ACHN (cell line): ENCODE measurements at places on chromosomes 16 and 17.

DNA sequence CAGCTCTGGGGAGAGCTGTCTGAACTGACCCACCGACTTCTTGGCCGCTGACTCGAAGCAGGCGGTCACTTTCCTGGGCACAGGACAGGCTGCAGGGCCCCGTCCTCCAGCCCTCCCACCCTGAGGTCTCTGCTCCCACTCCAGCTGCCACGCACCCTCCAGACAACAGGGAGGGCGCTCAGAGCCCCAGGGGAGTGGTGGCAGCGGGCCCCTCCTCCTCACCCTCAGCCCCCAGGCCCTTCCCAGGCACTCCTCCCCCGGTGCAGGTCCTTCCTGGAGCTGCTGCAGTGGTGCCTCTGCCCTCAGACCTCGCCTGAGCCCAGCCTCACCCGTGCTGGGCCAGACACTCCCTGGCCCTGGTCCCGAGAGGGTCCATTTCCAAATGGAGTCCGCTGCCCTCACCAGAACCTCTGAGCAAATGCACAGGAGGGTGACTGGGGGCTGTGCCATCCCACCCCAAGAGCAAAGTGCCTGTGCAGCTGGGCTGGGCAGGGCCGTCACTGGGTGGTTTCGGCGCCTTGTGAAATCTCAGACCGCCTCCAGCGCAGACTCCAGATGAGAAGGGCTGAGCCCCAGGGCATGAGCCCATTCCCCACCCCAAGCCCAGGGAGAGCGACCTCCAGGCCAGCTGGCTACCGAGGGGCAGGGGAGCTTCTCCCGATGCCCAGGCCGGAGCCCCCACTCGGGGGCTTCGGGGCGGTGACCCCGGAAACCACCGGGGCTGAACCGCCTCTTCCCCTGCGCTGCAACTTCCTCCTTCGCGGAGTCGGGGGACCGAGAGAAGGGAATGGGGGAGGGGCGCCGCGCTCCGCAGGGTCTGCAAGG lies 717 bp downstream of the CYBA start:
- DNase-seq = peak; percentile 47

GRCh38 chr16:88610909-88611812 lies 27.2 kb upstream of the IL17C start:
- no peak for DNase-seq

DNA sequence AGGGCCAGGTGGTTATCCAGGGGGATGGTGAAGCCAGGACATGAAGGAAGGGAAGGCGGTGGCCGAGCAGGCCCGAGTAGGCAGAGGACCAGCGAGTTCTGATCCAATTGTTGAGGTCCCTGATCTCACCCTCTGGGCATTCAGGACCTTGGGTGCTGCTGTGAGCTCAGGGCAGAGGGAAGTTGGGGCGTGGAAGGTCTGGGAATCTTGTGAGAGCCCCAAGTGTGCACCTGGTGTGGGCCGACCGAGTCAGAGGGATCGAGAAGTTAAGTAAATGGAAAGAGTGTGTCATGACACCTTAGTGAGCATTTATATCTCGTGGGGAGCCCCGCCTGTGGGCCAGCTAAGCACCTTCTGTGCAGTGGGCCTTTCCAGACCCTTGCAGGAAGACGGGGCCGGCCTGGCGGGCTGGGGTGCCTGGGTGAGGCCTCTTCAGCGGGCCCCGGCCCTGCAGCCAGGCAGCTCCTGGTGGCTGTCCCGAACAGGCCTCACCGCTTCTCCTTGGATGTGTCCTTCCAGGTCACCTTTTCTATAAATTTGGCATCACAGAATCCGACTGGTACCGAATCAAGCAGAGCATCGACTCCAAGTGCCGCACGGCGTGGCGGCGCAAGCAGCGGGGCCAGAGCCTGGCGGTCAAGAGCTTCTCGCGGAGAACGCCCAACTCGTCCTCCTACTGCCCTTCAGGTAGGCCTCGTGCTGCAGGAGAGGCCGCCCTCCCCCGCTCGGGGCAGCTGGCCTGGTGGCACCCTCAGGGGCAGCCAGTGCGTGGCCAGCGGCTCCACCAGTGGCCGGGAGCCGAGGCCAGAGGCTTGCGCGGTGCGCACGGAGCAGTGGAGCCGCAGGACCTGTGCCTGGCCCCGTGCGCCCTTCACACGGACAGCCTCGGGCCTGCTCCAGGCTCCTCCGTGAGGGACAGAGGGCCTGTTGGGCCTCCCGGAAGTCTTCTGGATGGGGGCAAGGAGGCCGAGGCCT lies 76.0 kb downstream of the BANP start:
- no peak for DNase-seq

- no peak for DNase-seq
Observed at GRCh38 chr17:82981141-82981730, 98.2 kb upstream of the METRNL start.

DNA sequence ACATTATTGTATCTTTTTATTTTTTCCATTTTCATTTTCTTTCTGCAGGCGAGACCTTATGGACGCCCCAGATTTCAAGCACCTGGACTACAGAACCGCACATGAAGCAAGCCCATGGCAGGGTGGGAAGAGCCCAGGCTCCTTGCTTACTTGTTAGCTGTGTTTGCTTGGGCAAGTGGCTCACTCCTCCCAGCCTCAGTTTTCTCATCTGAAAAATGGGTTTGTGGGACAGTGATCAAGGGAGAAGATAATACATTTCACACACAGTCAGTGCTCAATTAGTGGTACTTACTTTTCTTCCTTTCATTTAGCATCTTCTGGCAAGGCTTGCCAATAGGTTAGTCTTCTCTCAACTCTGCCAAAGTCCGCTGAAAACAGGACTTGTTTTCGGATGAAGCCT lies 117.5 kb downstream of the IRX3 start:
- DNase-seq = no peak

- DNase-seq = no peak
Observed at GRCh38 chr17:73400915-73401545, 89.2 kb upstream of the CDC42EP4 start.

GRCh38 chr16:19846436-19846835 lies 38.2 kb downstream of the GPRC5B start:
- DNase-seq = no peak

DNA sequence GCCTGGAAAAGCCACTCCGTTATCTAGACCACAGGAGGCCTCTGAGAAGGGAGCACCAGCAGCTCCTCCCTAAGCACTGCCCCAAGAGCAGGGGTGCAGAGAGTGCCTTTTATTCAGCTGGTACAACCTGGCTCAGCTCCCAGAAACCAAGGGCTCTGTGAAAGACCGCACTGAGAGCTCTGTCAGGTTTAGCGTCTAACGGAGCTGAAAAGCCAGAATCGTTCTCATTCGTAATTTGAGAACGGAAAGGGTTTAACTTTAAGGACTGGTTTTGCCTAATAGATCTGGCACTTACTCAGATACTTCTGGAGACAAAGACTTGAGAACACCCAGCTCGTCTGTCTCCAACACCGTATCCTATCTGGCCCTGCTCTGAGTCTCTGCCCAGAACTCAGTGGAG lies 13.5 kb downstream of the MPG start:
- DNase-seq = no peak

GRCh38 chr17:76713765-76714164 lies 3.0 kb upstream of the MXRA7 start:
- no peak for DNase-seq

DNA sequence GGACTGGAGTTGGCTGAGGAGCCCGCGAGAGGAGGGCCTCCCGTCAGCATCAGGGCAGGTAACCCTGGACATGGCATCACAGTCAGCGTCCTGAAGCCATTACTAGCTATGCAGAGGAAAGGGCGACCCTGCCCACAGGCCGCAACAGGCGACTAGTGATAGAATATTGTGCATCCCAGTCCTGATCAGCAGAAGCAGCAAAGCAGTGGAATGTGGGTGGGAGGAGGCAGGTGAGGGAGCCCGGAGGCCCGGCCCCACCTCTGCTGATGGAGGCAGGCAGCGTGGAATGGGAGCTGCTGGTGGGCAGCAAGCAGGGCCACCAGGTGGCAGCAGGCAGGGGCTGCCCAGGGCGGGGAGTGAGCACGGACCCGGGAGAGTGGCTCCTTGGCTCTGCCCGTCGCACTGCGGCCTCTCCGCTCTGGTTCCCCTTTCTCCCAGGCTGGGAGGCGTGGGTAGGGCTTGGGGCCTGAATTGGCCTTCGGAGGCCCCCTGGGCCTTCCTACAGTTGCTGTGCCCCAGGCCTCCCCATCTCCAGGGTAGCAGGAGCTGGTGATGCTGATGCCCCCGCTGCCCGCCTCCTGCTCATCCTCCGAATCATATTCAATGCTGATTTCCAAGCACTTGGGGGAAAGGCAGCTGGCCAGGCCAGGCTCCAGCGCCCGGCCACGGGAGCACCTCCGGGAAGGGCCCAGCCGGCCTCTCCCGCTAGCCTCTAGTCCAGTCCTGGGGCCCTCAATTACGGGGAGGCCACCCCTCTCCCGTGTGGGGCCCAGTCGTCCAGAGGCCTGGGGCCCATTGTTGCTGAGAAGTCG lies 20.2 kb downstream of the TSPOAP1 start:
- peak; percentile 8 for DNase-seq

DNA sequence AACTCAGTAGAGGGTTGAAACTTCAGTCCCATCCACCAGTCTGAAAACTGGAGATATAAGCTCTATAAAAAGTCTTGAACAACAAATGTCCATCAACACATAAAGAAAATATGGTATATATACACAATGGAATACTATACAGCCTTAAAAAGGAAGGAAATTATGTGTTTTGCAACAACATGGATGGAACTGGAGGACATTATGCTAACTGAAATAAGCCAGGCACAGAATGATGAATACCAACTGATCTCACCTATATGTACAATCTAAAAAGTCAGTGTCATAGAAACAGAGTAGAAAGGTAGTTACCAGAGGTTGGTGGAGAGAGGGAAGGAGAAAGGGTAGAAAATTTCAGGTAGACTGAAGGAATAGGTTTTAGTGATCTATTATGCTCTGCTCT lies 438.1 kb downstream of the CA10 start:
- DNase-seq = no peak

- no peak for DNase-seq
Observed at GRCh38 chr16:52404546-52404945, 142.4 kb downstream of the TOX3 start.

GRCh38 chr17:49566668-49567071 lies 9.0 kb upstream of the NXPH3 start:
- DNase-seq = no peak

GRCh38 chr17:30290696-30291542 lies 825 bp downstream of the BLMH start:
- peak; percentile 52 for DNase-seq

DNA sequence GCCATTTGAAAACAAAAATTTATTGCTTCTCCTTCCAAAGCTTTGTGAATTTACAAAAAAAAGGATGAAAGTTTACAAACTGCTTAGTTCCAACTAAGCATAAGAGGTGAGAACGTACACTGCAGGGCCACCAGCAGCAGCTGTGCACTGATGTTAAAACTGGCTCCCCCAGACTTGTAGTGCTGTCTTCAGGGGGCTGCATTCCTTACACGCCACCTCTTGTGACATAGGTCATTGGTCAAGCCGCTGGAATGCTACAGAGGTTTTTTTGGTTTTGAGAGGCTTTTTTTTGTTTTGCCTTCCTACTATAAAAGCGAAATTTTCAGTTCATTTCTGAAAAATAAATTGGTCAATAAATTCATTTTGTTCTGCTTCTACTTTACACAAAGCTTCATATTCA lies 6.9 kb downstream of the IFT20 start:
- DNase-seq = no peak

- DNase-seq = no peak
Observed at GRCh38 chr16:20673071-20673806, 24.2 kb downstream of the ACSM1 start.

DNA sequence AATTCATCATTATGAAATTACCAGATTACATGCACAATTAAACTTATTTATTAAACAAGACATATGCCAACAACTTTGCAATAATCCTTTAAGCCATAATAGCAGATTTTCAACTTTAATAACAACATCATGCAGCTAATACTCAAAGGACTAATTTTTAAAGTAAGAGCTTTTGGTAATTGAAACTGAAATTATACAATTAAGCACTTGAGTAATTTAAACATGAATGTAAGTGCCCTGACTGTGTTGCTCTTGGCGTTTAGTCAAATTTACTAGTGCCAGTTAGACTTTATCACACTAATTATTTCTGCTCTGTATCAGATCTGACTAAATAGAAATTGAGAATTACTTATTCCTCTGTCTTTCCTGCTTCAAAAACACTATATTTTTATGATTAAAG lies 46.8 kb upstream of the PSMD7 start:
- DNase-seq = no peak

DNA sequence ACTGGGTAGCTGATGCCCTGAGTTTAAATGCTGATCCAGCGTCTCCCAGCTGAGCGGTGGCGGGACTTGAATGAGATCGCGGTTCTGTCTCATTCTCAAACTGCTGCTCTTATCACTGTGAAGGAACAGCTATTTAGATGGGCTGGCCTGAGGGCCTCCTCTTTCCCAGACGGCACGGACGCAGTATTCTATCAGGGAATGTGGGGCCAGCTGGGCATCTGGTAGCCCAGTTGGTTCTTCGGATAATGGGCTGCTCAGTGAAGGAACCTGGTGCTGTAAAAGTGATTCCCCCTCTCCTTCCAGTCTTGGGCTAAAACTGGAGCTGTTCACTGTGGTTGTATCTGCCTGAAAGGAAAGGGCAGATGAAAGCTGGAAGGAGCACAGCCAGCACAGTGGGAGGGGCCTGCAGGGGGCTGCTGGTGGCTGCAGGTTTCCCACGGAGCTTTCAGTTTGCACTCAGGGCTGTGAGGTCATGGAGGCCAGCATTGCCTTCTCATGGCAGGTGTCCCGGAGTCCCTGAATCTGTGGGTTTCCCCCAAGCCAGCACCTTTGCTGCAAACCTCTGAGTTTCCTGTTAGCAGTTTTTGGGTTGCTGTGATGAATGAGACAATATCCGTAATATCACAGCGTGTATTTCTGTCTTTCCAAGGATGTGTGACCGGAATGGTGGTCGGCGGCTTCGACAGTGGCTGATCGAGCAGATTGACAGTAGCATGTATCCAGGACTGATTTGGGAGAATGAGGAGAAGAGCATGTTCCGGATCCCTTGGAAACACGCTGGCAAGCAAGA lies 3.6 kb downstream of the IRF8 start:
- no peak for DNase-seq

DNA sequence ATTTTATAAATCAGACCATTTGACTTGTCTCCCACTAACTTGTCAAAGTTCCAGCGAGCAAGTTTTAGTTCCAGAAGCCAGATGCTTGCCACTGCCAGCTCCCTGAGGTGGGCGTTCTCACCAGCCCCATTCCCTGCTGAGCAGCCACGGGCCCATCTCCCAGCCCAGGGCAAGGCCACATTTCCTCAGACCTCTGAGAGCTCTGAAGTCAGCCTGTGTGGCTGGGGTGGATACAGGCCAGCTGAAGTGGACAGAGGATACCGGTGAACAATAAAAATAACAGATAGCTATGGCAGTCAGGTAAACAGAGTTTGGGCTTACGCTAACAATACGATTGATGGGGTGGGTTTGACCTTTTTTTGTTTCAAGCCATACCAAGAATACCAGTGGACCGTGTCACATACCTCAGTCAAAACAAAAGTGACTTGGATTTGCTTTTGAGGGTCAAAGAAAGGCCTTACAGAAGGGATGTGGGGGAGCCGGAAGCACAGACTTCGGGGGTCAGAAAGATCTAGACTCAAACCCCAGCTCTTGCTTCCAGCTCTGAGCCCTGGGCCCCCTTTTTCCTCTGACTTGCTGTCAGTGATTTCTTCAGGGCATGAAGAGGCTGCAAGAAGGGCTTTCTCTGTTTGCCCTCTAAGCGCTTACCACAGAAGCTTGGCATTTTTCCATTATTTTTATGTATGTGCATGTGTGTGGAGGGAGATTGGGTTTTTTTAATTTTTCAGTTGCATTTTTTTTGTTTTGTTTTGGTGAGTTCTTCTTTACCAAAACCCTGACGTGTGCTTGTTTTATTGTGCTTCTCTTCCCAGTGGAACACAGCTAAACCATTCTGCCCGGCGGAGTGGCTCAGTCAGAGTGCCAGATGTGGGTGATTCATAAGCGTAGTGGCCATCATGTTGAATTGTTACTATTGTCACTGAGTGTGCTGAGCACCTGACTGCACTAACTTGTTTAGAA lies 109.9 kb downstream of the GNAO1 start:
- peak; percentile 10 for DNase-seq

- no peak for DNase-seq
Observed at GRCh38 chr17:69093279-69093789, 32.6 kb upstream of the ABCA9 start.
